Amniotic epithelial cell (primary cell): ENCODE measurements at places on chromosomes 7 and 10.

GRCh38 chr10:101415884-101416283 is 61.9 kb downstream of the BTRC start:
- DNase-seq, result no peak

- DNase-seq, result no peak
Observed at GRCh38 chr7:621572-622285, 102.1 kb upstream of the PDGFA start.

DNA sequence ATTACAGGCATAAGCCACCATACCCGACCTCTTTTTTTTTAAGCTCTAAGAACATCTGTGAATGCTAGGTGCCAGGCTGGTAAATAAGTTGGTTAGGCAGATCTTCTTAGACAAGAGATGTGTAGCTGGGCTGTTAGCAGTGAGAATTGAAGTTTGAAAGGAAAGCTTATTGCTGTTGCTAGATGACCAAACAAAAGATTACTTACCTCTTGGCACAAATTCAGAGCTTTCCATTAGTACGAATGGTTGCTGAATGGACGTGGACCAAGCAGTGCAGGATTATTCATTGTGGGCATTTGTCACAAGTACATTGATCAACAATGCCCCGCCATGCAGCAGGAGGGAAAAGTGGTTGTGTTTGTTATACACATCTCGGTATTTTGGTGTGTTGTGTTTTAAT is 131.2 kb downstream of the GFRA1 start:
- DNase-seq, result no peak

- DNase-seq, result no peak
Observed at GRCh38 chr7:17069146-17069545, 187.4 kb upstream of the AGR3 start.

- DNase-seq, result no peak
Observed at GRCh38 chr7:118186501-118186900, 2.5 kb downstream of the LSM8 start.

DNA sequence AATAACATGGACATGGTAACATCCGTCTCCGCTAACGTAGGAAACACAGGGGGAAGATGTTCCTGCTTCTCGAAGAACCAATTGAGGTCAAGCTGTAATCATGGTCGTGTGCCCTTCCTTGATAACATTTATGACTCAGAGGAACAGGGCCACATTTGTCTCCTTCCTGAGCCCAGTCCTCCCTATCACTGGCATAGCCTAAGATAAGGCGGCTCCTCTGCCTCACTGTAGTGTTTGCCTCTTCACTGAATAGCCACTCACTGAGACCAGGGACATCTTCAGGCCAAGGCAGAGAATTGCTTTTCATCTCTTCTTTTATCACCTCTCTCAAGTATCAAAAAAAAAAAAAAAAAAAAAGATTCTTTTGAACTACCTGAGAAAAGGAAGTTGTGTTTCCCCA is 5.4 kb upstream of the GRM8 start:
- no peak for DNase-seq

DNA sequence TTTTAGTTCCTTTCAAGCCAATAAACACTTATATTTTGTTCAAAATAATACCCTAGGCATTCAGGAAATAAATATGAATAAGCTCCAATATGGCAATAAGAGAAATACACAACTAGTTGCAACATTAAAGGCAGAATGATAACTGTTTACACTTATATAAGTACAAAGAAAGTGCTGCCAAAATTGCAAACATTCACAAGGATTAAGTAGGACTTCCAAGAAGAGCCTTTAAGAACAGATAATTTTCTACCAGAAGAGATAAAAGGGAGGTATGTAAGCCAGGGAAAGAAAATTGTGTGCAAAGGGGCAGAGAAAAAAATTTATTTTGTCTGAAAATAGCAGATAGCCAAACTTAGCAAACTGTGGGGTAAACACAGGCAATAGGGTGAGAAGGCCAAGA is 83.8 kb downstream of the CTNNA3 start:
- peak; percentile 86 for DNase-seq

DNA sequence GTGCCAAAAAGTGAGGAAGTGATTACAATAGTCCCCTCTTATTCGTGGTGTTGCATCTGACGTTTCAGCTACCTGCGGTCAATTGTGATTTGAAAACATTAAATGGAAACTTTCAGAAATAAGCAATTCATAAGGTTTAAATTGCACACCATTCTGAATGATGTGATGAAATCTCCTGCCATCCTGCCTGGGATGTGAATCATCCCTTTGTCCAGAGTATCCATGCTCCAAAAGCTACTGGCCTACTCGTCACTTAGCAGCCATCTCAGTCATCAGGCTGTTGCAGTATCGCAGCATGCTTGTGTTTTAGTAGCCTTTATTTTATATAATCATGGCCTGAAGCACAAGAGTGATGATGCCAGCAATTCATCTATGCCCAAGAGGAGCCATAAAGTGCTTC is 97.7 kb upstream of the CDCA7L start:
- no peak for DNase-seq

DNA sequence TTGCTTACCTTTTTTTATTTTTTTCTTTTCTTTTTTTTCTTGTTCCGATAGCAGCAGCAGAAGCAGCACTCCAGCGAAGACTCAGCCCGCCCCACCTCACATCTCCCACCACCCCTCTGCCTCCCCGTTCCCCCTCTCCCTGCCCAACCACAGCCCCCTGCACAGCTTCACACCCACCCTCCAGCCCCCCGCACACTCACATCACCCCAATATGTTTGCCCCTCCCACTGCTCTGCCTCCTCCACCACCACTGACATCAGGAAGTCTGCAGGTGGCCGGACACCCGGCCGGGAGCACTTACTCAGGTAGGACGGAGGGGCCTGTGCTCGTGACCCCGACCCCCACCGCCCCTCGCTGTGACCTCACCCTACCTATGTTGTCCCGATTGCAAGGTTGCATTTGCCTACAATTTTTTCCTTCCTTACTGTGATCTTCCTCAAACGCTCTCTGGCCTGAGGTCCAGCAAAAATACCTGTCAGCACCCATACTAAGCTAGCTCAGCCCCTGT is 367.2 kb upstream of the GALNT17 start:
- no peak for DNase-seq

GRCh38 chr7:134757938-134758337 is 21.5 kb upstream of the CALD1 start:
- peak; percentile 85 for DNase-seq

- DNase-seq, result peak; percentile 24
Observed at GRCh38 chr10:131943021-131943814, 38.5 kb downstream of the BNIP3 start.

GRCh38 chr7:144853542-144853941 is 17.7 kb upstream of the TPK1 start:
- DNase-seq, result no peak

DNA sequence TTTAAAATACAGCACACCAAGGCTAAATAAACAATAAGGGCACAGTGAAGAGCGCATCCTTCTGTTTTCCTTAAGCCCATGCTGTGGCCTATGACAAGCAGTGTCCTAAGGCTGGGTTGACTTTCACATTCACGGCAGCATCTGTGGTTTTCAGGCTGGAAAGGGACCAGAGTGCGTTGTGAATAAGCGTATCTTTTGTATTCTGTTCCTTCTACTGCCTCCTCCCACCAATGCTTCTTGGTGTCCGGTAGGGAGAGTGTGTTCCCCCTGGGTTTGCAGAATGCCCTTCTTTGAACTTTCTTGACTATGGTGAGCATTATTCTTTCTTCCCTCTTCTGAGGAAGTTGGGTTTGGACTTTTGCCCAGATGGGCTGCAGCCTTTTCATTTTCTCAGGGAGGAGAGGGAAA is 73.6 kb downstream of the ABCA13 start:
- DNase-seq, result peak; percentile 67

DNA sequence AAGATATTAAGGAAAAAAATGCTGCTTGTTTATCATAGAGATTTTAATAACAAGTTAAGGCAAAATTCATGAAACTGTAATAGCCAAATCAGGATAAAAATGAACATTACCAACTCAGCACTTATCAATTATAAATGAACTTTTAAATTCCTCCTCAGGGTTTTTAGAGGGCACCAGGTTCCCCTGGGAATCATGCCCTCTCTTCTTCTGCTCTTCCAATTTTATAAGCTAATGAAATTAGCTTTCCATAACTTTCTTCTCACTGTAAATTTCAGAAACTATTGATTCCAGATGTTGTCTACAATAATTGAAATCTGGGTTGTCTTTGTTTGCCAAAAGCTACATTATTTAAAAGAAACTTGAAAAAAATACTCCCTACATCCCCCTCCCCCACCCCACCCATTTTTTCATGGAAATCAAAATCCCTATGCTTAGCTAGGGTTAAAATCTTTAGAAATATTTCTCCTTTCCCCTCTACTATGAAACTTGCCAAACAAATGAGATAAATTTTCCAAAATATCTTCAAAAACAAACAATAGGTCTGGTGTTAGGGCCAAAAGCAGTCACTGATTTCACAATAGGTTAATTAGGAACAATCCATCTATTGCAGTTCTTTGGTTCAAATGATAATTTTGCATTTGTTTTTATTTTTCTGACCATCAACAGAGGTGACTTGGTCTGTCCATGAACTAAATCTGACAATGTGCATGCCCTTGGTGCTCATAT is 187.7 kb downstream of the DOCK4 start:
- no peak for DNase-seq

GRCh38 chr7:130446259-130446658 is 5.4 kb upstream of the CEP41 start:
- DNase-seq, result no peak

DNA sequence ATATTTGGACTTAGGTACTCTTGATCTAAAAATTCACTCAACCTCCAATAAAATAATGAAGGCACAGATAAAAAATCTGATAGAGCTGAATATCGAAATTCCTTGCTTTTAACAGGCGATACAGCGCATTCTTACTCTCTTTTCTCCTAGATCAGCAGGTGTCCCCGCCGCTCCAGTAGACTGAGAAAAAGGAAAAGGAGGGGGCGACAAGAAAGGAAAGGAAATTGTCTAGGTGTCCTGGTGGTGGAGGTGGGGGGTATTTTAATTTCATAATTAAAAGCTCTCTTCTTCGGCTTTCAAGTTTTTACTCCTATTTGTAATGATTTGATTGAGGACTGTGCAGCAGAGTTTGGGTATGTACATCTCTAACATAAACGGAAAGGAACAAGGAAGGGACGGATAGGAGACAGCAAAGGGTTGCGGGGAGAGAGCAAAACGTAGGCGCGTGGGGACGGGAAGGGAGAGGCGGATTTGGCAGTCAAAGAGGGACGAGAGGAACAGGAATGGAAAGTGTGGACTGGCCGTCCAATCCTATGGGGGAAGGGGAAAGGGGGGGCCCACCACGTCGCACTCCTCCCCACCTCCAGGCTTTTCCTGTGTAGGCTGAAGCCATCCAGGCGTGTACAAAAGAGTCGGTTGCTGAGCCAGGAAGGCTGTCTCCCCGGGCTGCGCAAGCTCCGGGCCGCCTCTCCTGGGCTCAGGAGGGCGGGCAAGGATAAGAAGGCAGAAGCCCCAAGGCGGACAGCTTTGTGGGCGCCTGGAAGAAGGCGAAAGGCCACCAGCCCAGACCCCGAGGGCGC is 875 bp upstream of the HECTD2 start:
- peak; percentile 68 for DNase-seq

- DNase-seq, result no peak
Observed at GRCh38 chr7:47965456-47965855, 14.0 kb downstream of the HUS1 start.

DNA sequence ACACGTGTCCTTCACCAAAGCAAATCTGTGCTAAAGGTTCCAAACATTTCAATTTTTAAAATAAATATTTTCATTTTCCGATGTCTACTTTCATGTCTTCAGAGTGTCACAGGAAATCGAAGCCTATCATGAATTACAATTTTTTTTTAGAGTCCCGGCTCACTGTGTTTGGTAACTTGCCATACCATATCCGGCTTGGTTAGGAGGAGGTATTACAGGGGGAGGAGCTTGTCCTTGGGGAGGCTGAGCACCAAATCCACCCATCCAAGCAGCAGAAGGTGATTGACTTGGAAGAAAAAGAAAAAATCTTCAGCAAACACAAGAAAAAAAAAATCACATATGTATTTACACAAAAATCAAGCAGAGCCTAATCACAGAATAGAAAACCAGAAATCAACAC is 21.3 kb downstream of the TIAL1 start:
- peak; percentile 15 for DNase-seq

DNA sequence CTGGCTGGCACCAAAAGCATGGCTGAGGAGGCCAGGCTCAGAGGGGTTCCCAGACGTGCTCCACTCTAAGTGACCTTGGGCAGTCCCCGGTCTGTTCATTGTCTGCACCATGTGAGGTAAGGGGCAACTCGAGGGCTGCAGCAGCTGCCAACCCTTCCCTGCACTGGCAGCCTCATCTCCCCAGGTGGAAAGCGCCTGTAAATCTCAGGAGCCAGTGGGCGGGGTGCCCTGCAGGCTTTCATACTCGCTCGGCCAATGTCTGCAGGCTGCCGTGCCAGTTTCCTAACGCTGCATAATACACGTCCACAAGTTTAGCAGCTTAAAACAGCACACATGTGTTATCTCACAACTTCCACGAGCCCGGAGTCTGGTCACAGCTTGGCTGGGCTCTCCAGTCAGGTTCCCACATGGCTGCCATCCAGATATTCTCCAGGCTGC is 12.6 kb upstream of the GDF10 start:
- DNase-seq, result no peak

GRCh38 chr7:3260401-3260715 is 40.7 kb upstream of the SDK1 start:
- peak; percentile 77 for DNase-seq

GRCh38 chr10:47286591-47287315 is 13.2 kb upstream of the GDF10 start:
- DNase-seq, result no peak

GRCh38 chr7:108406222-108406890 is 49.9 kb downstream of the NRCAM start:
- peak; percentile 58 for DNase-seq

- no peak for DNase-seq
Observed at GRCh38 chr7:86657948-86658347, 14.2 kb downstream of the GRM3 start.

- peak; percentile 79 for DNase-seq
Observed at GRCh38 chr10:104339469-104340110, 1.3 kb upstream of the ITPRIP start.

- DNase-seq, result no peak
Observed at GRCh38 chr7:54541669-54542625, at the start of gene VSTM2A. TSS of gene VSTM2A (plus strand) at chr7:54542375. CDS start at chr7:54542731, 356 bp downstream.

DNA sequence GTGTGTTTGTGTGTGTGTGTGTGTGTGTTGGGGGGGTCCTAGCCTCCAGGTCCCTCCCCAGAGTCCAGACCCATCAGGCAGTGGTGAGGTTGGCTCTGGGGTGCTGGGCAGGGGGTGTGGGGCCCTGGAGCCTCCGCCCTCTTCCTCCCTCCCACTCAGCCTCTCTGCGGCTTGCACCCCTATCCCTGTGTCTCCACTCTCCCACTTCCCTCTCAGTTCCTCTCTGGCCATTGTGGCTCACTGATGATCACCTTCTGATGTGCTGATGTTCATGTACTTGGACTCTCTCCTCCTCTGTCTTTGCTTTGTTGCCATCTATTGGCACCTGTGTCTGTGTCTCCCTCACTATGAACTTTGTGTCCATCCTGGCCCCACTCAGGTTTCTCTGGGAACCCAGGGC is 298.7 kb downstream of the ZEB1 start:
- no peak for DNase-seq
